Activated CD4-positive, alpha-beta T cell treated with anti-CD3 and anti-CD28 coated beads, Interleukin-2, amount 10 ng/mL, durations not matched to agents 7 days and 5 days (primary cell): ENCODE measurements at places on chromosomes 2 and 18. TPM values are rescaled to one million over a fixed set of nuclear protein-coding genes. Genes with fewer than 3 reads are reported as not detected.

DNA sequence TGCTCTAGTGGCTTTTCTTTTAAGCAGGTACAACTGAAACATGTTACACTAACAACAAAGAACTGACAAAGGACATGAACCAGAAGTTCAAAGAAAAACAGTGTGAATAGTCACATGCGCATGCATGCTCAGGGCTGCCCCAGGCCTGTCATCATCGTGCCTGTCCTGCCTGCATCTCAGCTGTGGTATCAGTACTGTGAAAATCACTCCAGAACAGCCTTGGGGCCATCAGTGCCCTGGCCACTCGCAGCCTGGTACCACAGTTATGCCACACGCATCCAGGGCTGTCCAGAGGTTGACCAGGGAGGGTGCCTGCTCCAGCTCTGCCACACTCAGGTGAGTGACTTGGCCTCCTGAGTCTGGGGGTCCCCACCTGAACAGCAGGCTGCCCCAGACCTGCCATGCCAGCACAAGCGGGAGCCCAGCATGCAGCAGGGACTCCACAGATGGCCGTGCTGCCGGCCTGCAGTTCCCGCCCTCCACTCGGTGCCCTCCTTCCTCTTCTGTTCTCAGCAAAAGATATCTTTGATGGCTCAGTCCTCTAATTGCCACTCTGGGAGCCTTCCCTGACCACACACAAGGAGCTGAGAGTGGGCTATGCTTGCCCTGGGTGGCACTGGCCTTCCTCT lies 12.3 kb downstream of the LIMS2 start:
- no peak overlapping the region for H3K27ac ChIP-seq
- H3K4me3 ChIP-seq, result no peak overlapping the region
- DNase-seq, result no peak
- H3K27me3 ChIP-seq, result peaks cover 45% of the 10 kb centered on the region
- H3K36me3 ChIP-seq, result no peaks in the 10 kb centered on the region

DNA sequence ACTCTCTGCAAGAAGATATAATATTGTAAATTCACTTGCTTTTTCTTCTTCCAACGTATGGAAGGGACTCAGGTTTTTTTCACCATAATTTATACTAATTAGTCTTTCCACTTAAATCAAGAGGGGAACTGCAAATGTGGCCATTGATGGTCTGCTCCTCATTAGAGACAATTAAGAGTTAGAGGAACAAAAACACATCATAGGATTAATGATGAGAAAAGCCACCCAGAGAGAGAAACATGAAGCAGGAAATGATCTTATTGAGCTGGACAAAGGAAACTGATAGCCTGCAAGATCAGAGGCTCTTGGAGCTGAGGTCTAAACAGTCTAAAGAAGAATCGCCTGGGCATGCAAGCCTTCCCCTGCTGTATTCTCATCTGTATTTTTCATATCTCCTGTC lies 151.2 kb upstream of the NRP2 start:
- DNase-seq, result no peak
- H3K4me3 ChIP-seq, result no peak overlapping the region
- peaks cover 5% of the 10 kb centered on the region for H3K27me3 ChIP-seq
- H3K27ac ChIP-seq, result no peak overlapping the region

DNA sequence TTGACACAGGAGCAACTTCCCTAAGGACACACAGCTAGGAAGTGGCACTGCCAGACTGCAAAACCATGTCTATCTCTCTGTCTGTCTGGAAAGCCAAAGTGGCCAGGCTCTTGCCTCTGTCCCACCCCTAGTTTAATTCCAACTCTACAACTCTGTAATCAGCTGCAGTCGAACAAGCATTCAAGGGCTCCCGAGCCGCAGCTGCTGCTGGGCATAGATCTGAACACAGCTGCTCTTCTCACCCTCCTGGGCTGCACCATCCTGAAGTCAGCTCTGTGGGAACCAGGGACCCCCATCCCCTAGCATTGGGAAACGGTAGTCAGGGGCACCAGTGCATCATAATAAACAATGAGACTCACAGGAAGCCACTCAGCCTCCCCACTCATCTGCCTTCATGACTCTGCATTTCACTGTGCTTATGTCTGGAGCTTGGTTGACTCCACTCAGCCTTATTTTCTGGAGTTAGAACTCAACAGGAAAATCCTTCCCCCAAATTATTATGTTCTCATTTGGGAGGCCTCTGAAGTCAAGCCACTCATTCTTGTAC lies 44.4 kb upstream of the TMEM163 start:
- H3K4me3 ChIP-seq, result no peak overlapping the region
- no peak for DNase-seq
- H3K27ac ChIP-seq, result no peak overlapping the region
- no peaks in the 10 kb centered on the region for H3K36me3 ChIP-seq

DNA sequence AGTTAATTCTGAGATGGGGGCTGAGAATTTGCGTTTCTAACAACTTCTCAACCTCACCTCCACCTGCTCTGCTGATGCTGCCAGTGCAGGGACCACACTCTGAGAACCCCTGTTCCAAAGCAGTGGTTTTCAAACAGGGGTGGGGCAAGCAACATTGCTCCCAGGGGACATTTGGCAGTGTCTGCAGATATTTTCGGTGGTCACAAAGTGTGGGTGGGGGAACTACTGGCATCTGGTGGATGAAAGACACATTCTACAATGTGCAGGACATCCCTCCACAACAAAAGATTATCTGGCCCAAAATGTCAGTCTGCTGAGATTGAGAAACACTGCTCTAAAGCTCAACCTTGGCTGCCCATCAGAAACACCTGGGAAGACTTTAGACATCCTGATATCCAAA lies 188.7 kb upstream of the SATB2 start:
- H3K27ac ChIP-seq, result no peak overlapping the region
- no peaks in the 10 kb centered on the region for H3K36me3 ChIP-seq
- no peak overlapping the region for H3K4me3 ChIP-seq

The SERPINB13 gene
- total RNA-seq, result not detected

The CHRNG gene
- total RNA-seq, result not detected

The TMEM214 gene
- 73.2 TPM for total RNA-seq

DNA sequence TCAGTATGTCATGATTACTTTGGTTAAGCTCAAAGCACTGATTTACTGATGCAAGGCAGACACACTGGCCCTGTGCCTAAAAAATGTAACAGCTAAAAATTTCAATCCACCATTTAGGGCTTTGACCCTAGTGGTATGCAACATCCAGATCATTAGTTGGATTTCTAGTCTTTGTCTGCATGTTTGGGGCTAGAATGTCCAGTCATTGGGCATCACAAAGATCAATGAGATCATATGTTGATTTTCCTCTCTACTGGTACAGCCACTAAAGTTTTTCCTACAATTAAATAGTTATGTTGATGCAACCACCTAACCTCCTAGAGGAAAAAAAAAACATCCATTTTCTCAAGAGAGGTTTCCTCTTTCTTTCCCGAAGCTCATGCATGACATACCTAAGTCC lies 53.4 kb upstream of the REV1 start:
- no peaks in the 10 kb centered on the region for H3K36me3 ChIP-seq
- H3K4me1 ChIP-seq, result no peaks in the 10 kb centered on the region
- peaks cover 13% of the 10 kb centered on the region for H3K27me3 ChIP-seq
- no peak overlapping the region for H3K27ac ChIP-seq
- no peak for DNase-seq
- no peak overlapping the region for H3K4me3 ChIP-seq

DNA sequence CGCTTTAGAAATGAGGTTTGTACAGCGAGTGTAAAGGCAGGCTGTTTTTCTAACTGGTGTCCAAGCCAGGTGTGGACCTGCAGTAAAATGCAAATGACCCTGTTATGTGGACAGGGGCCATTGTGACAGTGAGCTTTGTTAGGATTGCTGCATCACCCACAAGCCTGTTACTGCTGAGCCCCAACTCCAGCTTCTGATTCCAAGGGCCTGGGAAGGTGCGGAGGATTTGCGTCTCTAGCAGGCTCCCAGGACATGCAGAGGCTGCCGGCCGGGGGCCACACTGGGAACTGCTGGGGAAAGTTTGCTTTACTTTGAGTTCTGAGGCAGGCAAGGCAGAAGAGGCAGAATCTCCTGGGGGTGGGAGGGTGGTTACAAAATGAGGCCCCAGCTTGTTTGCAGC lies 164.1 kb downstream of the GLI2 start:
- no peaks in the 10 kb centered on the region for H3K27me3 ChIP-seq
- H3K27ac ChIP-seq, result no peak overlapping the region
- H3K4me3 ChIP-seq, result no peak overlapping the region
- no peak for DNase-seq
